ENCODE measurements at places on chromosomes 6 and 20.

GRCh38 chr6:117459204-117459944, 23.1 kb upstream of the DCBLD1 start:
- DNase-seq = no peak

GRCh38 chr6:142088858-142089216, 43.9 kb upstream of the GJE1 start:
- no peak for DNase-seq

GRCh38 chr6:100203400-100203799, 209.4 kb upstream of the MCHR2 start:
- no peak for DNase-seq

- DNase-seq = no peak
These were observed 130.6 kb downstream of the NFATC2 start for GRCh38 chr20:51411870-51412269.

DNA sequence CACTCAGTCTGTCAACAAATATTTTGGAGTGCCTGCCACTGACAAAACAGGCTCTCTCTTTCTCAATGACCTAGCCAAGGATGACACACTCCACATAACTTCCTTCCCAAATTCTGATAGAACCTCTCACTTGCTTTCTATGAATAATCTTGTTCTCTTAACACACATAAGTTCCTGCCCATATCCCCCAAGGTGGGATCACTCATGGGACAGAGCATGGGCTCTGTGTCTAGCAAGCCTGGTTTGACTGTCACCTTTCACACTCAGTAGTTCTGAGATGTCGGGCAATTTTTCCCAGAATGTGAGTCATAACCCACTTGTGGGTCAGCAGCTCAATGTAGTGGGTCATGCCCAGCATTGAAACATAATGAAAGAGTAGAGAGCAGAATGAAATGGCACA, 78.1 kb downstream of the LRFN2 start:
- DNase-seq = no peak

DNA sequence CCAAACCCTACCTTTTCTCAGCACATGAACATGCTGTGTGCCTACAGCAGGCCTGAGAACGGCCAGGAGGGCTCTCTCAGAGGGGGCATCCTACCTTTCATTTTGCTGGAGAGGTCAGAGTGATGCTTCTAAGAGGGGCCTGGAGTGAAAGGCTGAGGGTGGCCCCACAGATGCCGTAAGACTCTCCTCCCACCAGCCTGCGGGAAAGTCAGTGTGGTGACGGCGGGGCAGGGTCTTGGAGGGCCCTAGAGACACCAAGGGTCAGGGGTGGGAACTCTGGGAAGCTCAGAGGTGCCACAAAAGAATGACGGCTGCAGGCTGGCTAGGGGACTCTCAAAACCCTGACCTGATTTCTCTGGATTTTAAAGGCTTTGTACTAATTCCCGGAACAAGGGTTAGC, 107.6 kb downstream of the SLC23A2 start:
- no peak for DNase-seq

DNA sequence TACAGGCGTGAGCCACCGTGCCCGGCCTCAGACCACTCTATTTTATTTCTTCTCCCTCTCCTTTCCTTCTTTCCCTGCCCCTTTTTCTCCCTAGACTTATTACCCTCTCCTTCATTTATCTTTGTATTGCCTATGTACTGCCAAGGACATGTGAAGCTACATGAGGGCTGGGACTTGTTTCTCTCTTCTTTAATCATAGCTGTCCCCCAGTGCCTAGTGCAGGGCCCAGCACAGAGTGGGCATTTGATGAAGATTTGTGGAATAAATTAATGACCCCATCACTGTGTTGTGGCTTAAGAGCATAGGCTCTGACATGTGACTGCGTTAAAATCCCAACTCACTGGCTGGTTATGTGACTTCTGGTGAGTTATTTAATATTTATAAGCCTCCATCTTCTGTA, 6.0 kb downstream of the DOK5 start:
- DNase-seq = no peak

- DNase-seq = no peak
These were observed 3.3 kb upstream of the BIRC7 start for GRCh38 chr20:63232235-63233060.

DNA sequence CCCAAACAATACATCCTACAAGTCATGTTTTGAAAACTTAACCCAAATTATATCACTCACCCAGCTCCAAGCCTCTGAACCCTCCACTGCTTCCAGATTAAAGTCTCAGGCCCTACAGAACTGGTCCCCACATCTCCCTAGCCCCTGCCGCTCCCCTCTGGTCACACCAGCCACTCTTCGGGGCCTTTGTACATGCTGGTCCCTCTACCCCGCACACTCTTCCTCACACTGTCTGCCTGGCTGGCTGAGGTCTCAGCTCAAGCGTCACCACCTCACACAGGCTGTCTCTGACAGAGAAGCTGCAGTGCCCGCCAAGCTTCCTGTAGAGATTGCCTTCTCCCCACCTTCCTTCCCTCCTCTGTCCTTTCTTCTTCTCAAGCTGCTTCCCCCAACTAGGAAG, 192.4 kb downstream of the PREX1 start:
- DNase-seq = no peak

DNA sequence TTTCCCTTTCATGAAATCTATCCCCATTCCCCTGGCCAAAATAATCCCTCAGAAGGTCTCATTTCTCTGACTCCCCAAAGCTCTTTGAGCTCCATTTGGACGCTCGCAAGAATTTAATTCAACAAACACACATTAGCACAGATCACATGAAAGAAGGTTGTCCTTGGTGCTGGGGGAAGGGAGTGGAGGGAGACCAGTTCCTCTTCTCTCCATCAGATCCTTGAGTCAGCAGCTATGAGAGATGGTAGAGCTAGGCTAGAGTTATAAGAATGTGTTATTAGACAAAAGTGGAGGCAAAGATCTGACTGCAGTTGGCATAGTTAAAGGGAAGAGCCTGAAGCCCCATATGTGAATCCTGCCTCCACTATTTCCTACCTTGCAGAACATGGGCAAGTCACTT, 184.2 kb upstream of the CDYL start:
- no peak for DNase-seq

GRCh38 chr6:75882734-75883133, 133.7 kb downstream of the MYO6 start:
- no peak for DNase-seq

All from cerebellum (tissue), 4 donors.